ENCODE measurements at places on chromosomes 3 and 15. TPM values are rescaled to one million over a fixed set of nuclear protein-coding genes. Genes with fewer than 3 reads are reported as not detected.

Gene MKRN2
- 41.4 TPM for total RNA-seq

Gene C2CD4A
- not detected for total RNA-seq

Gene ATG7
- total RNA-seq = 45.8 TPM

Gene ACKR2
- total RNA-seq = 1.1 TPM

Gene DNAH1
- total RNA-seq = 0.96 TPM

Gene GP5
- 0.24 TPM for total RNA-seq

Gene CHRD
- 0.52 TPM for total RNA-seq

Data from epithelial cell of alveolus of lung (primary cell).